ENCODE measurements at places on chromosomes 5 and 9. TPM values are rescaled to one million over a fixed set of nuclear protein-coding genes. Genes with fewer than 3 reads are reported as not detected.
A peak's percentile ranks its signal among the peaks of the same experiment; 100 is the strongest.

GRCh38 chr5:57828221-57828620 is 345.6 kb upstream of the ACTBL2 start:
- peak; percentile 71 for DNase-seq
- no peaks in the 10 kb centered on the region for H3K36me3 ChIP-seq
- H3K4me3 ChIP-seq = no peak overlapping the region
- H3K27ac ChIP-seq = peak overlapping the region; percentile 21

DNA sequence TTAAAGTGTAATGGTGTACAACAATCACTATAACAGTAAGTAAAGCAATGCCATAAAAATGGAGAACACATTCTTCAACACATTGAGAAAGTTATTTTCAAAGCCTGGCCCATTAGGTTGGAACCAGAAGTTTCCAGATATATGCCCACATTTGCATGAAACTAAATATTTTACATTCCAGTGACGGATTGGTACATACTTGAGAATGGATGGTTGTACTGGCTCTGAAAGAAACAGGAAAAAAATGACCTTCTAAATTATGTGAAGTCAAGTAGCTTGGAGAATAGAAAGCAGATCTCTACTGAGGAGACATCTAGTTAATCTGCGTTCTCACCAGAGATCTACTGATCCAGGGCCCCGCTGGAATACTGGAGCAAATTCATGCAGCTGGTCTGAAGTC is 1037.0 kb downstream of the NR2F1-AS1 start:
- no peaks in the 10 kb centered on the region for H3K27me3 ChIP-seq
- 0 out of 2 replicates have a peak overlapping the region, but pooled peaks have one; percentile 12 for H3K4me3 ChIP-seq
- no peaks in the 10 kb centered on the region for H3K36me3 ChIP-seq
- peak; percentile 42 for DNase-seq
- peaks cover 25% of the 10 kb centered on the region for H3K4me1 ChIP-seq

DNA sequence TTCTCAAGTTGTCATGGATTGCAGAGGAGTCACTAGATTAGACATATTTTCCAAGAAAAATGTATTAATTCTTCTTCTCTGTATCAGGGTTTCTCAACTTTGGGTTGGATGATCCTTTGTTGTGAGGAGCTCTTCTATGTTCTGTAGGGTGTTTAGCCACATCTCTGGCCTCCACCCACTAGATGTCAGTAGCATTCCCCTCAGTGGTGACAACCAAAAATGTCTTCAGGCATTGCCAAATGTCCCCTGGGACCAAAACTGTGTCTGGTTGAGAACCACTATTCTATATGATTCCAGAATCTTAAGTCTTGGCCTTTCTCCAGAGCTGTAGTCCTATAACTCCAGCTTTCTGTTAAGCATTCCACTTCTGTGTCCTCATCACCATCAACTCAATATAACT is 220.9 kb downstream of the KIAA0825 start:
- H3K4me3 ChIP-seq = no peak overlapping the region
- DNase-seq = no peak
- no peak overlapping the region for H3K27ac ChIP-seq
- no peaks in the 10 kb centered on the region for H3K27me3 ChIP-seq
- H3K36me3 ChIP-seq = no peaks in the 10 kb centered on the region
- H3K4me1 ChIP-seq = peaks cover 3% of the 10 kb centered on the region

GRCh38 chr5:143174714-143175398 is 228.6 kb downstream of the NR3C1 start:
- H3K4me1 ChIP-seq = peaks cover 25% of the 10 kb centered on the region
- H3K4me3 ChIP-seq = no peak overlapping the region
- peak; percentile 25 for DNase-seq
- H3K36me3 ChIP-seq = no peaks in the 10 kb centered on the region
- no peak overlapping the region for H3K27ac ChIP-seq
- no peaks in the 10 kb centered on the region for H3K27me3 ChIP-seq

DNA sequence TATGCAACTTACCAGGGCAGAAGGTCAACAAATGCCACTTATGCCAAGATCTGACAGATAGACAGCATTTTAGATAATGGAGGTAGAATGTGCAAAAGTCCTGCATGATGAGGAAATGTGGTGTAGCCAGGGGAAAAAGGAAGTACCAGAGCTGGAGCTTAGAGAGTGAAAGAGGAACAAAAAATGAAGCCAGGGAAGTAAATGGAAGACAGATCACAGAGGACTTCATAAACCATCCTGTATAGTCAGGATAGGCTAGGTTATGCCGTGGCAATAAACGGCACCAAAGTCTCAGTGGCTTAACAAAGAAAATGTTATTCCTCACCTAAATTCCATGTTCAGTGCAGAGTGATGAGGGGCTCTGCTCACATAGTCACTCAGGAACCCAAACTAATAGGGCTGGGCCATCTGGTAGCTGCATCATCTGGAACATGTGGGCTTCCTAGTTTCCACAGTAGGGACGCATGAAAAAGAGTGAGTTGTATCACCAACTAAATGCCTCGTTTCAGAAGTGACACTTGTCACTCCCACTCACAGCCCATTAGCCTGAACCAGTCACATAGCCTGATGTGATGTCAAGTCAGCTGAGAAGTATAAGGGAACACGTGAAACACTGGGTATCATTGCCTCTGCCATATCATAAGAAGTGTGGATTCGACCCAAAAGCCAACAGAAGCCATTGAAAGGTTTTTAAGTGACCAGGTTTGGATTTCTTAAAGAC is 70.3 kb downstream of the SH3RF2 start:
- DNase-seq = no peak
- H3K36me3 ChIP-seq = no peaks in the 10 kb centered on the region
- H3K27me3 ChIP-seq = peaks cover 4% of the 10 kb centered on the region
- no peak overlapping the region for H3K27ac ChIP-seq
- no peak overlapping the region for H3K4me3 ChIP-seq
- H3K4me1 ChIP-seq = no peaks in the 10 kb centered on the region

GRCh38 chr5:112189391-112189790 is 229.7 kb downstream of the EPB41L4A start:
- H3K4me1 ChIP-seq = no peaks in the 10 kb centered on the region
- H3K4me3 ChIP-seq = no peak overlapping the region

- no peaks in the 10 kb centered on the region for H3K27me3 ChIP-seq
- no peak overlapping the region for H3K4me3 ChIP-seq
- no peak for DNase-seq
- H3K27ac ChIP-seq = no peak overlapping the region
Observed at GRCh38 chr5:137195483-137195882, 303.6 kb downstream of the SPOCK1 start.

Gene UGT3A2
- polyA plus RNA-seq = not detected

Data from GM23248 (cell line).